LoVo (cell line): ENCODE measurements at places on chromosomes 3 and 15.
A peak's percentile ranks its signal among the peaks of the same experiment; 100 is the strongest.

- no peak for DNase-seq
These were observed 14.1 kb downstream of the MYL3 start for GRCh38 chr3:46849045-46849631.

DNA sequence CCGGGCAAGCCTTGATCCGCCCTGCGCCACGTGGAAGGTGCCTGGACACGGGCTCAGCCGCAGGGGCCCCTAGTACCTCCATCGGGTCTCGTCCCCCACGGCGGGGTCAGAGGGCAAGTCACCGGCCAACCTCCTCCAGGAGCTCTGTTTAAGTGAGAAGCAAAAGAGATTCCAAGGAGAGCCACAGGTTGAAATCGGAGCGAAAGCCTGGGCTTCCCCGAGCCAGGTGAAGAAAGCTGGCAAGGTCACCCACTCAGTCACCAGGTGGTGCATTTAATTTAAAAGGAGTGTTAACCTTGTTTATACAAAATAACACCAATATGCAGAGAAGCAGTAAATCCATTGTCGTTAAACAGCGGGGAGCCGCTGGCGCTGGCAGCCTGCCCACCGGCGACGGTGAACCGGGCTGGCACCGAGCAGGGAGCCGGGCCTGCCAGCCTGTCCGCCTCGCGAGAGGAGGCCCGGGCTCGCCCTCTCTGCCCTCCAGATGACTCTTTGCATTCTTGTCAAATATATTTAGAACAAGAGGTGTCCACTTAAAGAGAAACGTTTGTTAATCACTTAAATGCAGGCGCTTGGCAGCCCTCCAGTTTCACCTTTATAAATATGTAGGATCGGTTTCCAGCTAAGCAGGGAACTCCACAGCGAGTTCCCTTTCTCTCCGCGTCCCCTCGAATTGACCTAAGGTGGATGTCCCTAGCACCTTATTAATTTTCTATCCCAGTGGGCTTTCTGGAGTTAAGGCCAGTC lies 277.3 kb upstream of the NR2F2 start:
- peak; percentile 64 for DNase-seq

- DNase-seq: no peak
These were observed 30.6 kb upstream of the OR5H6 start for GRCh38 chr3:98233468-98233867.

- DNase-seq: no peak
These were observed 26.2 kb downstream of the MINDY4B start for GRCh38 chr3:150878996-150879575.

GRCh38 chr3:27165321-27165721 lies 203.9 kb downstream of the NEK10 start:
- no peak for DNase-seq

- no peak for DNase-seq
These were observed 140.1 kb downstream of the ADAMTS17 start for GRCh38 chr15:100201376-100202280.

GRCh38 chr3:195836476-195837135 lies 24.9 kb upstream of the MUC4 start:
- no peak for DNase-seq
